Thyroid gland (tissue), 4 donors: ENCODE measurements at places on chromosomes 3 and 15. TPM values are rescaled to one million over a fixed set of nuclear protein-coding genes. Genes with fewer than 3 reads are reported as not detected.

GPR62 gene
- total RNA-seq: not detected

TXNRD3 gene
- total RNA-seq: 21.3 TPM

MUC20 gene
- total RNA-seq: 3.9 TPM

GRCh38 chr3:183214277-183214612, 38.8 kb upstream of the B3GNT5 start:
- H3K4me3 ChIP-seq: no peak overlapping the region
- H3K27me3 ChIP-seq: no peaks in the 10 kb centered on the region
- no peaks in the 10 kb centered on the region for H3K4me1 ChIP-seq
- H3K27ac ChIP-seq: no peak overlapping the region
- no peak for DNase-seq

DNA sequence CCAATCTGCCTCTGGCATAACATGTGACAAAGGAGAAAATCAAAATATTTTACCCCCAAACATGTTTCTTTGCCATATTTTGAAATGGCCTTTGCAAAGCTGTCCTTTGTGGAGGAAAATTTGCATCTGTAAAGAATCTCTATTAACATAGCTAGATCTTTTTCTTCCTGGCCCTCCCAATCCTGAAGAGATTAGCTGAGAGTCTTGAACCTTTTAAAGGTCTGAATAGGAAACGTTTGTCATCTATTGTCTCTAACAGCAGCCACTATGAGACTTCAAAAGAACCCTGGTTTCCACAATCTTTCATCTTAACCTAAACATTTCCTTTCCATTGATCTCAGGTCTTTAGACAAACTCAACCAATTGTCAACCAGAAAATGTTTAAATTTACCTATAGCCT, 520.9 kb upstream of the TGFBR2 start:
- DNase-seq: no peak
- no peak overlapping the region for H3K4me3 ChIP-seq
- no peaks in the 10 kb centered on the region for H3K27me3 ChIP-seq
- H3K27ac ChIP-seq: no peak overlapping the region
- H3K36me3 ChIP-seq: no peaks in the 10 kb centered on the region

DNA sequence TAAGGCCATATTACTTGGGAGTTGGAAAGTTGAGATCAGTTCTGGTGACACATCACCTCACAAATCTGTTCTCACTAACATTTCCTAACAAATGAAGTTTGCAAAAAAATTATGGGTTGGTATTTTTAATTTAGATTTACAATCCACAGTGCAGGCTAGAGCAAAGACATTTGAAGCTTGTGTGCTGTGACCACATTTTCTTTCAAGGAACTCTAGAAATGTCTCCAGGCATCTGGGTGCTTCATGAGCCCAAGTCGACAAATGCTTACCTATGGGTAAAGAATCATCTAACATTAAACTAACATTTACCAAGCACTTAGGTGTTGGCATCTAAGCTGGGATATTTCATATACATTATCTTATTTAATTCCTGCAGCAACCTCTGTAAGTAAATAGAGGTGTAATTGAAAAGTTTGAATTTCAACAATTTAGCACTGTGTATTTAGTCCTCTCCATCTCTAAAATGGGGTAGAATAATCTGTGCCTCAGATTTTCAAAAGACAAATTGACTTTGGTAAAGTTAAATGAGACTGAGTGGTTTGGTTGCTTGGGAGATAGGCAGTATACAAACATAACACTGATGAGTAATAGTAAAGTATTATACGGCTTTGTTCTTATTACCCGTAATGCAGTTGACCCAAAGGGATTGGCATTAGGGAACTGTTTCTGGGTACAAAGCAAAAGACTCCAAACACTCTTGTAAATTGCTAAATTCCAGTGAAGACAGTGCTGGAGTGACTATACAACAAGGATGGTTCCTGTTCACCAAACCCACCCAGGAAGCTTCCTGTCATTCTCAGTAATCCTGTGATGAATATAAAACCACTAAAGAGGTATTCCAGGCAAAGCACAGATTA, 162.5 kb downstream of the TPRG1 start:
- no peak for DNase-seq
- no peaks in the 10 kb centered on the region for H3K27me3 ChIP-seq
- no peak overlapping the region for H3K4me3 ChIP-seq
- H3K4me1 ChIP-seq: no peaks in the 10 kb centered on the region
- H3K36me3 ChIP-seq: no peaks in the 10 kb centered on the region
- H3K27ac ChIP-seq: no peak overlapping the region

- no peaks in the 10 kb centered on the region for H3K36me3 ChIP-seq
- no peak overlapping the region for H3K27ac ChIP-seq
- H3K4me1 ChIP-seq: peaks cover 3% of the 10 kb centered on the region
- H3K4me3 ChIP-seq: no peak overlapping the region
These were observed 7.7 kb downstream of the SERP1 start for GRCh38 chr3:150538324-150539208.

- no peaks in the 10 kb centered on the region for H3K27me3 ChIP-seq
- H3K36me3 ChIP-seq: no peaks in the 10 kb centered on the region
These were observed 112.7 kb downstream of the SYNPR start for GRCh38 chr3:63390710-63391230.

RPP14 gene
- 13.9 TPM for total RNA-seq

DNA sequence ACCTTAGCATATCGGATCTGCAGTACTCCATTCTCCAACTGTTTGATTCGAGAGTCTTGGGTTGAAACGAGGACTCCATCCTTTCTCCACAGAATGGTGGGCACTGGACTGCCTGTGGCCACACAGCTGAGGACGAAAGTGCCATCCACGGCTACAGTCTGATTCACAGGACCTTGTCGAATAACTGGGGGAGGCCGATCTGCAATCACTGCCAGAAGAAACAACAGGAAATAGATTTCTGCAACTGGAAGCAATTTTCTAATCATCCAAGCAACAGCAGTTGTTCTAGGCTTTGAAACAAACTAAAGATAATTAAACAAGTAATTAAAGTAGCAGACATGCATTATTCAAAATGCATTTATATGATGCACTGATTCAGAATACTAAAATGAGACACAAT, 1097.7 kb downstream of the ROBO1 start:
- no peaks in the 10 kb centered on the region for H3K36me3 ChIP-seq
- H3K4me1 ChIP-seq: no peaks in the 10 kb centered on the region
- no peak overlapping the region for H3K4me3 ChIP-seq
- H3K27me3 ChIP-seq: no peaks in the 10 kb centered on the region
- no peak overlapping the region for H3K27ac ChIP-seq

DNA sequence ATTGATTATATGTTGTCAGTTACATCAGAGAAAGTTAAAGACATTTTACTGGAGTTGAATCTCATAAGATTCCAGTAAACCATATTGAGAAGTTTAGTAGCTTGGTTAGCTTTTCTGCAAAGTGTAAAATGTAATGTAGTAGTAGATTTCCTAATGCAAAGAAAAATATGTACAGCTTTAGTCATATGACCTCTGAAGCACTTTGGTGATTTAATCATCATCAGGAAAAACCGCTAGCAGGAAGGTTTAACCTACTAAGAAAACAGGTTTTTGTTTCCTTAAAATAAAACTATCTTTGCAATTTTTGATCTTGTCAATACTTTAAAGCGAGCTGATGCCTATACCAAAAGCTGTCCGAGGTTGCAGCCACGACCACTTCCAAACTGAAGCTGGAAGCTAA, 364.6 kb upstream of the ZNF385D start:
- no peak for DNase-seq
- no peaks in the 10 kb centered on the region for H3K4me1 ChIP-seq
- H3K4me3 ChIP-seq: no peak overlapping the region
